Panc1 (cell line): ENCODE measurements at places on chromosomes 16 and 17. TPM values are rescaled to one million over a fixed set of nuclear protein-coding genes. Genes with fewer than 3 reads are reported as not detected.

GAS2L2 gene
- not detected for total RNA-seq

- H3K27ac ChIP-seq, result peak within 1 kb of the TSS; percentile 95
- no peak for DNase-seq
- H3K27me3 ChIP-seq, result no peaks in the 10 kb centered on the region
Measured at GRCh38 chr17:40309031-40309948, at the start of gene RARA. TSS of gene RARA (plus strand) at chr17:40309180. CDS start at chr17:40331219, 22,039 bp downstream.

DNA sequence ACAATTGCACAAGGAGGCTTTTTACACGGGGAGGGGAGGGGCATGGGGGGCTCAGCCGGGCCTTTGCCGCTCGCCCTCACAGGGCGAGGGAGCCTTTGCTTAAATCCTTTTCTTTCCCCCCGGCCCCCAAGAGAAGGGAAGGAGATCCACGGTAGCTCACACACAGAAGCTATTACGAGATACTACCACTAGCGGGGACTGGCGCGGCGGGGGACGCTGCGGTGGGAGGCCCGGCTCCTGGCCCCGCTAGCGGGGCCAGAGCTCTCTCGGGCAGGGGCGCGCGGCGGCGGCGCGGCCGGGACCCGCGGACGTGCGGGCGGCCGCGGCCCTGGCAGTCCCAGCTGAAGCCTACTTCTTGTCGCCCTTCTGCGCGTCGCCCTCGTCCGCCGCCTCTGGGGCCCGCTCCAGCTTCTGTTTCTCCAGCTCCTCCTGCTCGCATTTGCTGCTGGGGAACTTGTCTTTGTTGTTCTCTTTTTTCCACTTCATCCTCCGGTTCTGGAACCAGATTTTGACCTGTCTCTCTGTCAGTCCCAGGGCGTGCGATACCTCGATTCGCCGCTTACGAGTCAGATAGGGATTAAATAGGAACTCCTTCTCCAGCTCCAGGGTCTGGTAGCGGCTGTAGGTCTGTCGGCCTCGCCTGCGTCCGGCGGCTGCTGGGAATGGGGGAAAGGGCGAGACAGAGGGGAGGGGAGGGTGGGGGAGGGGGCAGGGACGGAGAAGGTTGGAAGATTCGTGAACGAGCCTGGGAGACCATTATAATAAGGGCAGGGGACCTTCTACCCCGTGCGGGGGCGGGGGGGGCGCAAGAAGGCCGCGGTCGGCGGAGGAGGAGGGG, 2.0 kb downstream of the HOXB8 start:
- H3K27ac ChIP-seq, result peak overlapping the region; percentile 99
- no peaks in the 10 kb centered on the region; the same call in 1 of the 2 replicates for H3K36me3 ChIP-seq
- peaks cover 45% of the 10 kb centered on the region for H3K4me1 ChIP-seq

- DNase-seq, result no peak
- H3K36me3 ChIP-seq, result no peaks in the 10 kb centered on the region
- no peaks in the 10 kb centered on the region; the same call in 1 of the 2 replicates for H3K27me3 ChIP-seq
- H3K4me1 ChIP-seq, result no peaks in the 10 kb centered on the region
- no peak overlapping the region for H3K4me3 ChIP-seq
Measured at GRCh38 chr16:50523710-50524109, 24.5 kb upstream of the NKD1 start.

ANKRD40CL gene
- not detected for total RNA-seq

GRCh38 chr17:21535686-21536375, 156.5 kb upstream of the KCNJ18 start:
- no peak for DNase-seq
- H3K4me3 ChIP-seq, result no peak overlapping the region
- no peak overlapping the region for H3K27ac ChIP-seq
- H3K4me1 ChIP-seq, result no peaks in the 10 kb centered on the region

NPIPB9 gene
- 0.90 TPM for total RNA-seq

- no peak for DNase-seq
- no peaks in the 10 kb centered on the region for H3K36me3 ChIP-seq
- H3K4me1 ChIP-seq, result peaks cover 9% of the 10 kb centered on the region
- no peaks in the 10 kb centered on the region for H3K27me3 ChIP-seq
Measured at GRCh38 chr16:87780385-87780989, 14.7 kb upstream of the KLHDC4 start.

GRCh38 chr17:43982171-43982570, 22.3 kb upstream of the NAGS start:
- H3K27ac ChIP-seq, result no peak overlapping the region
- no peak for DNase-seq
- H3K4me3 ChIP-seq, result no peak overlapping the region

- DNase-seq, result no peak
- H3K27ac ChIP-seq, result no peak overlapping the region
- no peaks in the 10 kb centered on the region for H3K36me3 ChIP-seq
- H3K4me3 ChIP-seq, result no peak overlapping the region
Measured at GRCh38 chr17:39643271-39643670, 6.3 kb downstream of the STARD3 start.

- no peaks in the 10 kb centered on the region for H3K27me3 ChIP-seq
- H3K36me3 ChIP-seq, result no peaks in the 10 kb centered on the region
- H3K4me3 ChIP-seq, result no peak overlapping the region
Measured at GRCh38 chr17:35103271-35103670, 16.4 kb downstream of the RAD51D start.

DNA sequence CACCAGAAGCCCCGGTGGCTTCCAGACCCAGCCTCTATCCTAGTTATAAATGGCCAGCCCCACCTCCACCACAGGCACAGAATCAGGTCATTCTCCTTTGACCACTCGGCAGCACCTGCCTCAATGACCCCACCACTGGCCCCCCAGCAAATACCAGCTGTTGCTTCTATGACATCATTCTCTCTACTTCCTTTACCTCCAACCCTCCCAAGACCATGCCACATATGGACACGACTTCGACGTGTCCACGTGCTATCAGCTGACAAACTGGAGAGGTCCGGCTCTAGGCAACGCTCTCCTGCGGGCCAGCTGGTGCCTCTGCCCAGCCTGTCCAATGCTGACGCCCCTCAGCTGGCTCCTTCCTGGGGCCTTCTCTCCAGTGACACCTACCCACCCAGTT, 5.9 kb downstream of the ALYREF start:
- no peak overlapping the region for H3K4me3 ChIP-seq
- H3K27me3 ChIP-seq, result no peaks in the 10 kb centered on the region
- no peak for DNase-seq
- H3K4me1 ChIP-seq, result peaks cover 9% of the 10 kb centered on the region
- no peak overlapping the region for H3K27ac ChIP-seq
- peaks cover 33% of the 10 kb centered on the region for H3K36me3 ChIP-seq

MRPL58 gene
- total RNA-seq, result 55.2 TPM

DNA sequence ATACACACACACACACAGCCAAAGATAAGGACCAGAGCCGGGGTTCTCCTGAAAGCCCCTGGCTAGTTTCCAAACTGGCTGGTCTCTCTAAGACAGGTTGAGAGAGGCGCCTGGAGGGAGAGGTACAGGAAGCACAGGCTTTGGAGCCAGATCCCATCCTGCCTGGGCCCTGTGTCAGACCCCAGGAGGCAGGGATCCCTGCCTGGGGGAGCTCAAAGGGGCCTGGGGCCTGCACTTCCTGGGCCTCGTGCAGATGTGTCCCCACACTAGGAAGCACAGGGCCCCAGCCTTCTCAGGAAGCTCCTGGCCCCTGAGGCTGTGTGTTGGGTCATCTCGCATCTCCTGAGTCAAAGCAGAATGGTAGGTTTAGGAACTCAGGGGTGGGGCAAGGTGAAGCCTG, 16.0 kb downstream of the SLC5A10 start:
- no peak for DNase-seq
- peaks cover 4% of the 10 kb centered on the region; the same call in 1 of the 2 replicates for H3K4me1 ChIP-seq
- H3K27me3 ChIP-seq, result no peaks in the 10 kb centered on the region
- no peak overlapping the region for H3K27ac ChIP-seq
- H3K36me3 ChIP-seq, result no peaks in the 10 kb centered on the region

DNA sequence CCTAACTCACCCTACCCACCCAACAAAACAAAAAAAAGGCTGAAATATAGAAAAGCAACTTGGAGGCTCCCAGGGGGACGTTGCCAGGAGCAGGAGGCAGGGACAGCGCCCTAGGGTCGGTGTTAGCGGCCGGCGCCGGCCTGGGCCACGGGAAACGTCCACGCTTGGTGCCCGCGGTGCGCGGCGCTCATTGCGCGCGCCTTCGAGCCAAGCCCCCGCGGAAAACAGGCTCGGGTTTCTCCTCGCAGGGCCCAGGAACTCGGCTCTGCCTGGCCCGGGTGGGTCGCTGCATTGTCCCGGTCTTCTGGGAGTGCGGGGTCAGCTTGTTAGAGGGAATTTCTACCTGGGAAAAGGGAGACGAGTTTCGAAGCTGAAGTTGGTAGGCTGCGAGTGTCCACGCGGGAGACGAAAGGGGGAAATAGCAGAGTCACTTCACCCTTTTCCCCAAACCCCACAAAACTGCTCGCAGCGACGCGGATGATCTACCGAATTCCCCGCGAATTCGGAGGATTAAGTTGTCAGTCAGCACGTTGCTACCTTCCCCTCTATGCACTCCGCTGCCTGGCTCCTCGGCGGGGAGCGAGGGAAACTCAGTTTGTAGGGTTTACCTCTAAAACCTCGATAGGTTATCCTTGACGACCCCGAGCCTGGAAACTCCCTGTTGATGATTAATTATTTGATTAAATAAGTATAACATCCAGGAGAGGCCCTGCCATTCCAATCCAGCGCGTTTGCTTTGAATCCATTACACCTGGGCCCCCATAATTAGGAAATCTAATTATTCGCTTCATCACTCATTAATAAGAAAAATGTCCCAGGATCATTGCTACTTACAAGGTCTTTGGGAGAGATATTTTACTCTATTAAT, 751 bp upstream of the FOXC2 start:
- peak overlapping the region; percentile 25 for H3K4me3 ChIP-seq
- no peak for DNase-seq
- H3K27me3 ChIP-seq, result no peaks in the 10 kb centered on the region
- H3K4me1 ChIP-seq, result peaks cover 17% of the 10 kb centered on the region
- no peaks in the 10 kb centered on the region for H3K36me3 ChIP-seq
- peak overlapping the region; percentile 89 for H3K27ac ChIP-seq

DNA sequence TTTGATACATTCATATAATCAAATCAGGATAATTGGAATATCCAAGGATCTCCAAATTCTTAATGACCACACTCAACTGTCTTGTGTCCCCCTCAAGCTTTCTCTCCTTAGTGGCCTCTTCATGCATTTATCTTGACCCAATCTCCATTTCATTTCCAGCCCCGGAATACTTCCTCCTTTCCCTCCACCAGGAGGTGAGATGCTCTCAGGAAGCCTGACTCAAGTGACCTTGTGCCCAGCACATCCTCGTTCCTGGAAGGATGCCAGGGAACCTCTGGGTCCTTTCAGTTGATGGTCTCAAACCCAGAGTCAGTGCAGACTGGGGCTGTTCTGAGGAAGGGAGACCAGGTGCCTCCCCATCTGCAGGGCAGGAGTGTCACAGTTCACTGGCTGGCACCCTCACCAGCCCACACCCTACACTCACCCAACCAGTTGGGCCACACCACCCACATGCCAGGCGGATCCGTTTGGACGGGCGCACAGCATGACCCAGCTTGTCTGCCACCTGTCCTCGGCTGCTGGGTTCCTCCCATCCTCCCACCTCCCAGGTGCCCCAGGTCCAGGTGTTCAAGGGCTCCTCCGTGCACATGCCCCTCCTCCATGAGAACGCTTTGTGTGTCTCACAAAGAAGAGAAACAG, 14.0 kb upstream of the EMP2 start:
- H3K4me1 ChIP-seq, result no peaks in the 10 kb centered on the region
- no peak overlapping the region for H3K27ac ChIP-seq
- H3K4me3 ChIP-seq, result no peak overlapping the region

DNA sequence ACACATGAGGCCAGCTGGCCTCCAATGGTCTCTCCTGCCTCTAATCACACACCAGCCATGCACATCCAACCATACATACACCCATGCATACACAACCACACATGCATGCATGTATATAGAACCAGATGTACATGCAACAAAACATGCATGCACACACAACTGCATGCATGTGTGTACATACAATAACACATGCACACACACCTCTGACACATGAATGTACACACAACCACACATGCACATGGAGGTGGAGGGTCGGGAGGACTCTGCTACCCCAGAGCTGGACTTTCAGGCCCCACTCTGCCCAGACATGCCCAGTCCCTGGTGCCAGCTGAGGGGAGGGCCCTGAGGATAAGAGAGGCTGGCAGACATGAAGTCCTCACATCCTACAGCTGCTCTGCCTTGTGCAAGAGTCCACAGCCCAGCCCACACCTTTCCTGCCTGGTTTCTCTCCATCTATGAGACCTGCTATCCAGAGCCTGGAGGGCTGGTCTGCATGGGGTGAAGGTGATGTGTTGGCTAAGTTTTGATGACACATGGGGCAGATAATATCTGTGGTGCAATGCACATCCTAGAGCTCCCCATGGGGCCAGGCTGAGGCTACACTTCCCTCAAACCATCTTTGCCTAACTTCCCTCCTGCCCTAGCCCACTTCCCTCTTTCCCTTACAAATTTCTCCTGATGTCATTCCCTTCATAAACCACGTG, 50.9 kb upstream of the SDK2 start:
- no peaks in the 10 kb centered on the region for H3K36me3 ChIP-seq
- no peak overlapping the region for H3K27ac ChIP-seq
- H3K4me3 ChIP-seq, result no peak overlapping the region
- H3K4me1 ChIP-seq, result no peaks in the 10 kb centered on the region

TSNAXIP1 gene
- total RNA-seq, result 1.6 TPM

DNA sequence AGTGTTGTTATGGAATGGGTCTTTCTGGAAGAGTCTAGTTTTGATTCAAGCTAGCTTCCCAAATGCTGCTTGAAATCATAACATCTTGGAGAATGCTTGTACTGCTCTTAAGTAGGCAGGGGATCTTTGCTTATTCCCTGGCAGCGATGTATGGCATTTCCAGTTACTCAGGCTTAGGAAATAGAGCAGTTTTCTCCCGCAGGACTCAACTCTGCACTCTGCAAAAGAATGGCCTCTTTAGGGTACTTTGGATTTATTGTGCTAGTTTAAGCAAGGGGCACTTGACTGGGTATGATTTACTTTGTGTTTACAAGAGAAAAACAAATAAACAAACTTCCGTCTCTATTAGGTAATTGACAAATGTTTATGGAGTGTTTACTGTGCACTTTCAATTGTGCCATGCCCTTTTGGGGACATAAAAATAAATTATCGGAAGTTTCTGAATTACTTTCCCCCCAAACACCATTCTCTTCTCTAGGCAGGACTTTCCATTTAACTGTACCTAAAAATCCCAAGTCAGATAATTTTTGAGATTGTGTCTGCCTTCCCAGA, 164.0 kb downstream of the MAP2K6 start:
- H3K36me3 ChIP-seq, result no peaks in the 10 kb centered on the region
- H3K27me3 ChIP-seq, result no peaks in the 10 kb centered on the region
- H3K4me1 ChIP-seq, result peaks cover 6% of the 10 kb centered on the region; the same call in 1 of the 2 replicates

DNA sequence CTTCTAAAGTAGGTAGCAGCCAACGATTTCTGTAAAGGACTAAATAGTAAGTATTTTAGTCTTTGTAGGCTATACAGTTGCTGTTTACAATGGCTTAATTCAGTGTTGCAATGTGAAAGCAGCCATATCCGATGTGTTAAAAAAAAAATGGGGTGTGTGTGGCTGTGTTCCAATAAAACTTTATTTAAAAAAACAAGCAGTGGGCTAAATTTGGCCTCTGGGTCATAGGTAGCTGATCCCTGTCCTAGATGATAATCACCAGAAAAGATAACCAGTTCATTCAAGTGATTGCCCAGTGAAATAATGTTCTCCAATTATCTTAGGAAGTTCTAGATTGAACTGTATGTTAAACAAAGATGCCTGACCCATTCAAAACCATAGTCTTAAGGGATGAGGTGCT, 124.3 kb downstream of the MAP2K6 start:
- H3K4me3 ChIP-seq, result no peak overlapping the region
- H3K27me3 ChIP-seq, result no peaks in the 10 kb centered on the region
- H3K36me3 ChIP-seq, result no peaks in the 10 kb centered on the region
- no peak overlapping the region for H3K27ac ChIP-seq
- no peak for DNase-seq
